Mesothelial cell of epicardium (in vitro differentiated cells): ENCODE measurements at places on chromosomes 2 and 18. TPM values are rescaled to one million over a fixed set of nuclear protein-coding genes. Genes with fewer than 3 reads are reported as not detected.

CDH2 gene
- total RNA-seq, result 44.9 to 46.6 TPM (median 45.0 TPM) in 3 replicates

GPR17 gene
- not detected in 3 replicates for total RNA-seq

CERKL gene
- total RNA-seq, result not detected in 3 replicates

TET3 gene
- 39.6 to 42.6 TPM (median 41.2 TPM) in 3 replicates for total RNA-seq

LPIN2 gene
- 39.3 to 44.9 TPM (median 42.2 TPM) in 3 replicates for total RNA-seq

SOWAHC gene
- 15.9 to 16.8 TPM (median 16.0 TPM) in 3 replicates for total RNA-seq

MDH1B gene
- 0.89 to 1.3 TPM (median 1.1 TPM) in 3 replicates for total RNA-seq

CRYGD gene
- not detected in 3 replicates for total RNA-seq

ITGA4 gene
- total RNA-seq, result 1.8 to 2.5 TPM (median 2.3 TPM) in 3 replicates

- H3K27ac ChIP-seq, result no peak overlapping the region
- H3K36me3 ChIP-seq, result no peaks in the 10 kb centered on the region
- H3K4me3 ChIP-seq, result no peak overlapping the region
- H3K4me1 ChIP-seq, result peaks cover 5% of the 10 kb centered on the region
Observed at GRCh38 chr2:115083225-115083624, 640.8 kb downstream of the DPP10 start.

GRCh38 chr18:57581301-57581934 is 5.1 kb downstream of the FECH start:
- H3K36me3 ChIP-seq, result peaks cover 26% of the 10 kb centered on the region
- H3K27ac ChIP-seq, result no peak overlapping the region
- H3K4me1 ChIP-seq, result peaks cover 21% of the 10 kb centered on the region
- H3K4me3 ChIP-seq, result no peak overlapping the region
- DNase-seq, result no peak
- no peaks in the 10 kb centered on the region for H3K27me3 ChIP-seq

- H3K27me3 ChIP-seq, result no peaks in the 10 kb centered on the region
- peak overlapping the region; percentile 18 for H3K27ac ChIP-seq
- no peaks in the 10 kb centered on the region for H3K36me3 ChIP-seq
- DNase-seq, result no peak
- H3K4me1 ChIP-seq, result peaks cover 36% of the 10 kb centered on the region
Observed at GRCh38 chr18:63097178-63097577, 222.4 kb downstream of the BCL2 start.

- no peaks in the 10 kb centered on the region for H3K27me3 ChIP-seq
- no peaks in the 10 kb centered on the region for H3K36me3 ChIP-seq
- peaks cover 15% of the 10 kb centered on the region for H3K4me1 ChIP-seq
- no peak for DNase-seq
- H3K27ac ChIP-seq, result no peak overlapping the region
- H3K4me3 ChIP-seq, result no peak overlapping the region
Observed at GRCh38 chr2:15142069-15142689, 419.0 kb downstream of the NBAS start.

GRCh38 chr2:175461839-175462238 is 280.3 kb upstream of the ATP5MC3 start:
- no peak for DNase-seq
- H3K27ac ChIP-seq, result no peak overlapping the region
- H3K27me3 ChIP-seq, result peaks cover 4% of the 10 kb centered on the region
- H3K36me3 ChIP-seq, result no peaks in the 10 kb centered on the region
- no peak overlapping the region for H3K4me3 ChIP-seq

- H3K36me3 ChIP-seq, result no peaks in the 10 kb centered on the region
- no peaks in the 10 kb centered on the region for H3K27me3 ChIP-seq
- no peak overlapping the region for H3K4me3 ChIP-seq
- no peak overlapping the region for H3K27ac ChIP-seq
- H3K4me1 ChIP-seq, result peaks cover 29% of the 10 kb centered on the region
Observed at GRCh38 chr2:9549420-9549819, 6.2 kb downstream of the ADAM17 start.

GRCh38 chr18:79881695-79882094 is 69.8 kb downstream of the SLC66A2 start:
- no peaks in the 10 kb centered on the region for H3K4me1 ChIP-seq
- DNase-seq, result no peak
- H3K27me3 ChIP-seq, result peaks cover 5% of the 10 kb centered on the region
- H3K27ac ChIP-seq, result no peak overlapping the region
- no peaks in the 10 kb centered on the region for H3K36me3 ChIP-seq
- H3K4me3 ChIP-seq, result no peak overlapping the region

GRCh38 chr2:84856787-84857186 is 24.1 kb downstream of the TRABD2A start:
- H3K27me3 ChIP-seq, result peaks cover 63% of the 10 kb centered on the region
- H3K4me3 ChIP-seq, result no peak overlapping the region
- no peaks in the 10 kb centered on the region for H3K4me1 ChIP-seq
- DNase-seq, result no peak
- no peak overlapping the region for H3K27ac ChIP-seq
- no peaks in the 10 kb centered on the region for H3K36me3 ChIP-seq

DNA sequence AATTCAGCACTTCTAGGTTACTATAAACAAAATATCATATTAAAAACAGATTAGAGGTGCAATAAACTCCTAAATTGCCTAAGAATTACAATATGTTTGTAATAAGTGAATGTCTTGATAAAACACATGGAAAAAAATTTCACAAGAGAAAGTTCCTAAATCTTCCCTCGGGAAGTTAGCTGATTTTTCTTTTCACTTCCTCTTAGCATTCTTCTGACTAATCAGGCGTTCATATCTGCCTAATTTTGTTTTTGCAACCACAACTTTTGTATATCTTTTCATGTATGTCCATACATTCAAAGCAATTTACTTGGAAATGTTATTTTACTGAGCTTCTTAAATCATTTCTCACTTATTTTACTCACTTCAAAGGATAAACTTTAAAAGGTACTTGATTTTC is 88.5 kb downstream of the RTTN start:
- DNase-seq, result no peak
- H3K36me3 ChIP-seq, result peaks cover 36% of the 10 kb centered on the region
- no peak overlapping the region for H3K27ac ChIP-seq
- no peaks in the 10 kb centered on the region for H3K4me1 ChIP-seq
- no peaks in the 10 kb centered on the region for H3K27me3 ChIP-seq
- no peak overlapping the region for H3K4me3 ChIP-seq

GRCh38 chr2:10844097-10844496 is 31.5 kb upstream of the PDIA6 start:
- H3K27ac ChIP-seq, result no peak overlapping the region
- H3K4me1 ChIP-seq, result peaks cover 7% of the 10 kb centered on the region
- H3K4me3 ChIP-seq, result no peak overlapping the region
- no peak for DNase-seq

GRCh38 chr2:2597712-2598111 is 266.6 kb upstream of the MYT1L start:
- no peak overlapping the region for H3K4me3 ChIP-seq
- no peaks in the 10 kb centered on the region for H3K36me3 ChIP-seq
- H3K4me1 ChIP-seq, result peaks cover 4% of the 10 kb centered on the region
- H3K27me3 ChIP-seq, result peaks cover 19% of the 10 kb centered on the region
- no peak for DNase-seq
- no peak overlapping the region for H3K27ac ChIP-seq

- H3K4me3 ChIP-seq, result no peak overlapping the region
- DNase-seq, result no peak
- peaks cover 10% of the 10 kb centered on the region for H3K36me3 ChIP-seq
- H3K4me1 ChIP-seq, result peaks cover 32% of the 10 kb centered on the region
Observed at GRCh38 chr18:62942578-62942977, 227.2 kb downstream of the PHLPP1 start.

GRCh38 chr18:27983780-27984179 is 193.2 kb downstream of the CDH2 start:
- no peak for DNase-seq
- no peaks in the 10 kb centered on the region for H3K27me3 ChIP-seq
- no peak overlapping the region for H3K4me3 ChIP-seq
- no peak overlapping the region for H3K27ac ChIP-seq

DNA sequence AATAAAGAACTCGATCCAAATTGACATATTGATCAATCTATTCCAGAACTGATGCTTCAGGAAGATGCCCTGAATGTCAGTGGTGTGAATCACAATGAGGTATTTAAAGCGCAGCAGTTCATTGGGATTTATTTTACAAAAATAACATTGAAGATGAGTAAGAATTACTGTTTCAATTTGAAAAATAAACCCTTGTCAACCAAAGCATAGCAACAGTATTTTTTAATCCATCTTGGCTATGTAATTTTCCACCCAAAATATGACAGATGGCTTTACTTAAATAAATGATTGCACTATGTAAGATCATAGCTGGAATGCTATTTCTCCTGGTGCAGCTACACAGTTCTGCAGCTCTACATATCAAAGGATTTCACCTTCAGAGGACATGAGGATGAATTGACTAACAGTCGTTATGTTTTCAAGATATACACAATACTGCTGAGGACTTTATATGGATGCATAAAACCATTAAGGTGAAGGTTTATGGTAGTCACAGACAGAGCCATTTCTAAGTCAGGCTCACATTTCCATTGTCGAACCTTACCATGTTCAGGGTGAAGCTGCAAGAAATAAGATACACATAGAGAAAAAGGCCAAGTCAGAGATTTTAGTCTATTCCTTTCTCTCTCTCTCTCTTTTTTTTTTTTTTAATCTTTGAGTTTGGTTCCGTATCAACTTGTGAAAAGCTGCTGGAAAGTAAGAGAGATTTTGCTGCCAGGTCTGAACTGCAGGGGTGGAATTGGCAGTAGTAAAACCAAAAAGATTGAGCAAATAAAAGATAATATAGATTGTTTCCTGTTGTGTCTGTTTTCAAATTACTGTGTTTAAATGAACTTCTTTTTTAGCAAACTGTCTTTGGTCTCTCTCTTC is 398.0 kb upstream of the CDH20 start:
- H3K4me3 ChIP-seq, result no peak overlapping the region
- no peak for DNase-seq
- H3K27me3 ChIP-seq, result no peaks in the 10 kb centered on the region
- no peaks in the 10 kb centered on the region for H3K4me1 ChIP-seq

- no peak for DNase-seq
- peak overlapping the region; percentile 80 for H3K27ac ChIP-seq
- peaks cover 37% of the 10 kb centered on the region for H3K4me1 ChIP-seq
- H3K27me3 ChIP-seq, result no peaks in the 10 kb centered on the region
- no peaks in the 10 kb centered on the region for H3K36me3 ChIP-seq
Observed at GRCh38 chr2:215711471-215712034, 275.7 kb upstream of the FN1 start.

- no peak overlapping the region for H3K27ac ChIP-seq
- peaks cover 8% of the 10 kb centered on the region for H3K36me3 ChIP-seq
- peaks cover 10% of the 10 kb centered on the region for H3K4me1 ChIP-seq
- DNase-seq, result no peak
- H3K27me3 ChIP-seq, result no peaks in the 10 kb centered on the region
- H3K4me3 ChIP-seq, result no peak overlapping the region
Observed at GRCh38 chr18:11124054-11124453, 25.3 kb downstream of the PIEZO2 start.

DNA sequence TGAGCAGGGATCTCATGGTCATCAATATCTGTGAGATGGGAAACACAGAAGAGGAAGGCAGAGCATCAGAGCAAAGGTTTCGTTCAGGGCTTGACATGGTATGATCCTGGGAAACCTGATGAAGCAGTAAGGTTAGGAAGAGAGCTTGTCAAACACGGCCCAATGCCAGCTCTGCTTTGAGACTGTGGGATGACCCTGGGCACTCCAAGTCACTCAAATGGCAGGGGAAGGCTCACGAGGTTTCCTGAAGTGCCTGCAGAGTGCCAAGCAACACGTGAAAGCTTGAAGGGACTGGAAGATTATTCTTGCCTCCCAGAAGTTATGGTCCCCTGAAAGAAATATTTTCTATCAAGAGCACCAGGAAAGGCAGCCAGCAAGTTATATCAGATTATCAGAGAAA is 6.5 kb downstream of the MCFD2 start:
- peaks cover 9% of the 10 kb centered on the region for H3K4me1 ChIP-seq
- H3K36me3 ChIP-seq, result peaks cover 37% of the 10 kb centered on the region
- no peak overlapping the region for H3K27ac ChIP-seq
- H3K27me3 ChIP-seq, result no peaks in the 10 kb centered on the region
- no peak overlapping the region for H3K4me3 ChIP-seq
- DNase-seq, result no peak

DNA sequence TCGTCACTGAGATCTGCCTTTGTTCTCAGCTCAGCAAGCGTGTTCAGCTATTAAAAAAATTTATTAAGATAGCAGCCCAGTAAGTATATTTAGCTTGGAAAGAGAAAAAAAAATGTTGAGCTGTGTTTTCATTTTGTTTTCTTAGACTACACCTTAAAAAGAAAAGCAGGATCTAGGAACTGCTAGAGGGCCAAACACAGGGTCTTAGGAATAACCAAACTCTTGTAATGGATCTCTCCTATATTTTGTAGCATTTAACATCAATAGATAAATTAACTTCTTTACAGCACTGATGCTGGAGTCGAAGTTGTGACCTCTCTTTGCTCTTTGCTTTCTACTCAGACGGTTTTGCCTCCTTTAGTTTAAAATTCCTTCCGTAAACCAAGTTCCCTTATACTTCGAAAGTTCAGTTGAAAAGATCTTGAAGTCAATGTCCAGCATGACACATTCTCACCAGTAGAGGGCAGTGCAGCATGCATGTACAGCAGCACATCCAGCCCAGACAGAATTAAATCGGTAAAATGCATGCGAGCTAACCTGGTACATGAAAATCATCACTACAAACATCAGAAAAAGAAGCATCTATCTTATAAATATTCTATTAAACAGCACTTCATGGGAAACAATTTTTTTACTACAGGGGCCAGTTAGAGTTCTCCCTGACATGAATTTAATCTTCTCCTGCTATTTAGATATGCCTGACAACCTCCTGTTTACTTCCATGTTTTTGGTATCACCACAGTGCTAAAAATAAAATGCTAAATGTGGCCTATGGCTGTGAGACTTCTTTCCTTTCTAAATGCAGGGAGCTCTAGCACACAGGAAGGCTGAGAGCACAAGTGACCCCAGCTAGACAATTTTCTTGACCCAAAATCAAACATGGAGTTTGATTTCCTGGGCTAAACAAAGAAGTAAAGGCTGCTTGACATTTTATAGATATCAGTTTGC is 48.2 kb upstream of the MAP3K20 start:
- peaks cover 12% of the 10 kb centered on the region for H3K36me3 ChIP-seq
- H3K4me3 ChIP-seq, result no peak overlapping the region

DNA sequence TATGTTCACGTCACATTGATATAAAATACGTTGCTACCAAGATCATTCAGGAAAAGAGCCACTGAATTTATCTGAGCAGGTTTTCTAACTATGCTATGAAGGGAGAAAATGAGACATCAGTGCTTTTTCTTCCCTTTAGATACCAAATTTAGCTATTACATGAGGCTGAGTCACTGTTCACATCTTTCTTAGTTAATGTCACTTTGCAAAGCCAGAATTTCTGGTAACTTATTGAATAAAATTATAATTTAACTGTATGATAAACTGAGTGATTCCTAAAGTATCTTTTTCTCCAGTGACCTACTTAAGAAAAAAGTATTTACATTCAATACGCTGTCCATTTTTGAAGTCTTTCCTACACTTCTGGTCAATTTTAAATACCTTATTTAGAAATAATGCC is 22.7 kb downstream of the C1D start:
- H3K4me3 ChIP-seq, result no peak overlapping the region
- H3K4me1 ChIP-seq, result peaks cover 63% of the 10 kb centered on the region
- no peak for DNase-seq
- no peaks in the 10 kb centered on the region for H3K36me3 ChIP-seq
